ENCODE measurements at places on chromosomes 13 and 19. TPM values are rescaled to one million over a fixed set of nuclear protein-coding genes. Genes with fewer than 3 reads are reported as not detected.

THSD1 gene
- total RNA-seq: 1.6 TPM

GRCh38 chr13:111480976-111481375 lies 160.5 kb downstream of the TEX29 start:
- no peak for DNase-seq

DNA sequence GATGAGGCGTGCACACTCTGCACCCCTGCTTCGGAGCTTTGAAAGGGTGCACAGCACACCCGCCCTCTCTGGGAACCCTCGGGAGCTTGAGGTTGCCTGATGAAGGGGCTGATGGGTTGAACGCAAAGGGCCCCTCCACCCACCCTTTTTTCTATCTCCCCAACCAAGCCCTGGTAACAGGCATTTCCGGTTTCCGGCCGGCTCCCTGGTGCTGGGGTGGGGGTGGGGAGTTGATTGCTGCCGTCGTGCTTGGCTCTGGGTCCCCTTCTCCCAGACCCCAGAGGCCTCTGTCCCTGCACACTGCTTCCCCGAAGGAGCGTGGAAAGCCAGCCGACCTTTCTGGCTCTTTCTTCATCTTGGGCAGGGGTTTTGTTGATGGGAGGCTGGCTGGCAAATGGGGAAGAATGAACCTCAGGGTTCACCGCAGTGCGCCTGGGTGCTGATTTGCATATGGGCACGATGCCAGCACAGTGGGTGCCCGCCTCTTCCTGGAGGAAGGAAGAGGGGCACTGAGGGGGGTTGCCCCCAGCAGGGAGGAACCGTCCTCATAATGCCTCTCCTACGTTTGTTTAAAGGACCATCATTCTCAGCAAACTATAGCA lies 29.1 kb downstream of the VAV1 start:
- no peak for DNase-seq

DNA sequence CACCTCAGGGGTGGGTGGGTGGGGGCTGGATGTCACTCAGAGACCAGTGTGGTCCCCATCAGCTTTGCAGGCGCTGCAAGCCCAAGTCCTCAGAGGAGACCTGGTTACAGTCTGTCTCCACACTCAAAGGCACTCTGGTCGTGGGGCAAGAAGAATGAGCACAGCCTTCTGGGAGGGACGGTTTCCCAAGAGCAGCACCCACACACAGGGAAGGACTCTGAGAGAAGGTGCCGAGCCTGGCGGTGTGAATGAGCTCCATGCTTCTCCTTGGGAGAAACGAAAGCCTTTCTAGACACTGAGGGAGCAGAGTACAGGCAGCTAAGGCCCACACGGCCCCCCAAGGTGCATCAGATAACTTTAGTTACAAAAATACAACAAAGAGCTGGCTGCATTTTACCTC lies 473.6 kb downstream of the FOXO1 start:
- no peak for DNase-seq

THSD8 gene
- not detected for total RNA-seq

GRCh38 chr13:21074546-21074945 lies 13.2 kb upstream of the LATS2 start:
- no peak for DNase-seq

DNA sequence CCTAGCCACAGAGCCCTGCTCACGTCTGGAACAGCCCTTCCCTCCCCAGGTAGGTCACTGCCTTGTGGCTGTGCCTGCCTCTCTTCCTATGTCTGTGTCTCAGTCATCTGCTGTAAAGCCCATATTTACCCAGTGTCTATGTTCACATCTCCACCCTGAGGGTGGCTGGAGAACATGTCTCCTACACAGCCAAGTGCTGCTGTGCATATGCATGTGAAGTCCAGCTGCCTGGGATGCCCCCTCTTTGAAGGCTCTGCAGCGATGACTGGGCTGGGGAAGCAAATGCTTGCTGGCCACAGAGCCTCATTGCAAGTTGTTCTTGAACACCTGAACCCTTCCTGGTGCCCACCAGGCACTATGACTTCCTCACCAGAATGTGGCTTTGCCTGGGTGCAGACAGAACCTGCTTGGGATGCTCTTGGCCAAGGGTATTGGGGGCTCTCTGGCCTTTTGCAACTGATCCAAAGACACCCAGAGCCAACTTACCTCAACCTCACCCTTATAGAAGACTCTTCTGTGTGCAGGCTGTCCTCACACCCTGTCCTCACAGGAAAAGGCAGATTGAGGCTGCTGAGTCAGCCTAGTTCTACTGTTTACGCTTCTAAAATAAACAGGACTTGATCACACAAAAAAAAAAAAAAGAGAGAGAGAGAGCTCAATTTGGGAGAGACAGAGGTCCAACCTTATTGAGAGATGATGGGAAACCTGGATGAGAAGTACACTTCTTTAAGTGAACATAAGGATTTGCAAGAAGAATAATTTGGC lies 26.5 kb downstream of the MRPL57 start:
- peak; percentile 5 for DNase-seq

DNA sequence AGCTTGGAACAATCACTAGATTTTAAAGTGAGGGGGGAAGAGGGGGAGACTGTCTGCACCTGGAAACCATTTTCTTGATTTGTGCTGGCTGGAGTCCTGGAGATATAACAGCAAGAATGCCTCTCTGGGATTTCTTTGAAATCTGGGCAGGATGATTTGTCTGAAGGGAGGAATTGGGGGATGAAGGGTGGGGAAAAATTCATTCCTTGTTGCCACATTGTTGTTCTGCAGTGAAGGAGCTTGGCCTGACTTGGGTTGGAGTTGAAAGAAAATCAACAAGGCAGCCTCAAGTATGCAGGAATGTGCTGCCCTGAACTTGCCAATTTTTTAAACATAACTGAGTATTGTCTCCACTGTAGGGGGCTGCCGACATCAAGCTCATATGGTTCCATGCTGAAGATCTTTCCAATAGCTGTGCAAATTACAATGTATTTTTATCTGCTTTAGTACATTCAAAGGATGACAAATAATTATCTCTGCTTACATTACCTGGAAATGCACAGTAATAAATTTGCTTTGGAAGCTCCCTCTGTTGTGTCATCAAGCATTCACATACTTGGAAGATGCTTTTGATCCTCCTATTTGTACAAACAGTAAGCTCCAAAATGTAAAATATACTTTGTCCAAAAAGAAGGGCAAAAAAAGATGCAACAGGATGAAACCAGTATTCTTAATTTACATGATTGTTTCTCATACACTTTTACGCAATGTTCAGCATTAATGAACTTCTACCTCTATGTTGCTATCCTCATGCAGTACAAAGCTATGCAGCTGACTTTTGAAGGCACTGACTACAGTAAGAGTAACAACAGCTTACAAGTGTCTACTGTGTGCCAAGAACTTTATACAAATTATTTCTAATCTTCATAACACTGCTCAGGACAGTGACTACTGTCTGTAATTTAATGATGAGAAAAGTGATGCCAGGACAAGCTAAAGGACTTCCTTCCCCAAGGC lies 627.9 kb upstream of the KLF12 start:
- no peak for DNase-seq

GRCh38 chr13:31209841-31210210 lies 10.1 kb downstream of the B3GLCT start:
- DNase-seq: no peak

Measured in H4 (cell line).